Esophagus muscularis mucosa (tissue), 4 donors: ENCODE measurements at places on chromosomes 3 and 15. TPM values are rescaled to one million over a fixed set of nuclear protein-coding genes. Genes with fewer than 3 reads are reported as not detected.

DNA sequence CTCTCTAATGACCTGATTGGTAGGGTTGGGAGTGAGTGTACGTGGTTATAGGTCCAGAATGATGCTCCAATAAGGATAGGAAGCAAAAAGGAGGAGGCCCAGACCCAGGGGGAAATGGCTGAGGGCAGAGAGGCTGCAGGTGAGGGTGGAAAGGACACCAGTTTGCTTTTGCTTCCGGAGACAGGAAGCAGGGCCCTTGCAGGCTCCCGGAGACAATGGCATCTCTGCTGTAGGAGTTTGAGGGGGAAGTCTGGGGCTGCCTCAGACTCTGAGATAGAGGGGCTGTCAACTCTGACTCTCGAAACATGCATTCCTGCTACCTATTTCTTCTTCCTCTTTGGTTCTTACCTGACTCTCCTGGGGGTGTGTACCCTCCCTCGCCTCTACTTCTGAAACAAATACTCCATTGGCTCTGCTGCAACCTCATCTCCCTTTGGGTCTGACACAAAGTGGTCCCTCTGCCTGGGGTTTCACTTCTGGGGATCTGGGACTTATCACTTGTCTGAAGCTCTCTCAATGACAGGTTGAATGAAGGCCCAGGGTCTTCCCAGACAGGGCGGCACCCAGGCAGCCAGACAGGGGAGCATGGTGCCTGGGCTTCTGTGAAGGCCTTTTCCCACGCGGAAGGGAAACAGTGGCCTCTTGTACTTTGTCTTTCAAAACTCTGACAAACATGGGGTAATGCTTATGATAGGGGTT, 61.5 kb downstream of the CHRD start:
- DNase-seq, result peak; percentile 78

- no peak for DNase-seq
These were observed 21.7 kb downstream of the EEFSEC start for GRCh38 chr3:128174675-128175590.

GRCh38 chr3:133271539-133271938, 128.3 kb upstream of the BFSP2 start:
- DNase-seq, result no peak

DNA sequence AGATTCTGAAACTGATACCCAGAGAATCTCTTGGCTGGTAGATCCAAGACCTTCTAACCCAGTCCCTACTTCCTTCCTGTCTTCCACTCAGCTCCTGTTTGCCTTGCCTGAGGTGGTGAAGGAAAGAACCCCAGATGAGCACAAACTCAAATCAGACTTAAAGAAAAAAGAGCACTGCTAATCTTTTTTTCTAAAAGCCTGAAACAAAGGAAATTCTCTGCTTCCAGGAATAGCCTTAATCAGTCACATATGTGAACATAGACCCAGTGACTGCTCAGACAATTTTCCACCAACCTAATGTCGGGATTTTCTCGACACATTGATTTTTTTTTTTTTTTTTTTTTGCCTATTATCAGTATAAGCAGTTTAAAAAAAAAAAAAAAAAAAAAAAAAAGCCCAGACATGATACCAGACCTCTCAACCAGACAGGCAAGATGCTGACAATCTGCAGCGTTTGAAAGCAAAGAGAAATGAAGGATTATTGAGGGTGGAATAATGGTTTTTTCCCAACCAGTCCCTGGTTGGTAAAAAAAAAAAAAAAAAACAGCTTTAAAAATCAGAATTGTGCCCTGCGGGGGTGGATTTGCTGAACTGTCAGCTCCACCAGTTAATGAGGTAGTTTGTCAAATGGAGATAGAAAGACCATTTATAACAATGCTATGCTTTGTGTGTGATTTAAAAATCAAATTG, 256.8 kb upstream of the RARB start:
- no peak for DNase-seq

DNA sequence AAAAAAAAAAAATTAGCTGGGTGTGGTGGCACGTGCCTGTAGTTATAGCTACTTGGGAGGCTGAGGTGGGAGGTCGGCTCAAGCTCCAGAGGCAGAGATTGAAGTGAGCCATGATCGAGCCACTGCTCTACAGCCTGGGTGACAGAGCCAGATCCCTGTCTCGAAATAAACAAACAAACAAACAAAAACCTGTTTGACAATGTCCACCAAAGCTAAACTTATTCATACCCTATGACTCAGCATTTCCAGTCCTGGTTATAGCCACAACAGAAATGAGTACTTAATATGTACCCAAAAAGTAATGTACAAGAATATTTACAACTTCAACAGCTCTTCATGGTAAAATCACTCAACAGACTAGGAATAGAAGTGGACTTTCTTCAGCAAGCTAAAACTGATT, 31.1 kb downstream of the SERP1 start:
- DNase-seq, result no peak

- no peak for DNase-seq
These were observed 7.3 kb downstream of the SHOX2 start for GRCh38 chr3:158098834-158099424.

GRCh38 chr15:66429546-66429945, 42.8 kb downstream of the MAP2K1 start:
- no peak for DNase-seq

DNA sequence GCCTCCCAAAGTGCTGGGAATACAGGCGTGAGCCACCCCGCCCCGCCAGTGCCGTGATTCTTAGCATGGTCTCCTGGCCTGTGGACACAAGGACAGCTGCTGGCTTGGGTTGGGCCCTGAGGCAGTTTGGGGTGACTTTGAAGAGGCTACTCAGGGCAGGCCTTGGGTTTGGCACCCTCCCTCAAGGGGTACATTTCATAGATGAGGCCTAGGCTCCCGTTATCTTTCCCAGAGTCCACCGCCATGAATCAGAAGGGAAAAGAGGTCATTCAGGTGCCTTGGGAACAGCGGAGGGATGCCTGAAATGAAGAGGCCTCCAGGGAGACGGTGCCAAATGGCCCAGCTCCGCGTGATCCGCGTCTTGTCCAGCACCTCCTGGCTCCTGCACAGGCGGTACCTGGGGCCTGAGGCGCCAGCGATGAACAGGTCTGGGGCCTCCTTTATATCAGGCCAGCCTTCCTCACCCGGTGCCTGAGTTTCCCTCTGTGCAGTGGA, 9.3 kb downstream of the GNAI2 start:
- DNase-seq, result no peak

ABTB1 gene
- total RNA-seq, result 43.5 TPM

TMEM62 gene
- 32.0 TPM for total RNA-seq

DNA sequence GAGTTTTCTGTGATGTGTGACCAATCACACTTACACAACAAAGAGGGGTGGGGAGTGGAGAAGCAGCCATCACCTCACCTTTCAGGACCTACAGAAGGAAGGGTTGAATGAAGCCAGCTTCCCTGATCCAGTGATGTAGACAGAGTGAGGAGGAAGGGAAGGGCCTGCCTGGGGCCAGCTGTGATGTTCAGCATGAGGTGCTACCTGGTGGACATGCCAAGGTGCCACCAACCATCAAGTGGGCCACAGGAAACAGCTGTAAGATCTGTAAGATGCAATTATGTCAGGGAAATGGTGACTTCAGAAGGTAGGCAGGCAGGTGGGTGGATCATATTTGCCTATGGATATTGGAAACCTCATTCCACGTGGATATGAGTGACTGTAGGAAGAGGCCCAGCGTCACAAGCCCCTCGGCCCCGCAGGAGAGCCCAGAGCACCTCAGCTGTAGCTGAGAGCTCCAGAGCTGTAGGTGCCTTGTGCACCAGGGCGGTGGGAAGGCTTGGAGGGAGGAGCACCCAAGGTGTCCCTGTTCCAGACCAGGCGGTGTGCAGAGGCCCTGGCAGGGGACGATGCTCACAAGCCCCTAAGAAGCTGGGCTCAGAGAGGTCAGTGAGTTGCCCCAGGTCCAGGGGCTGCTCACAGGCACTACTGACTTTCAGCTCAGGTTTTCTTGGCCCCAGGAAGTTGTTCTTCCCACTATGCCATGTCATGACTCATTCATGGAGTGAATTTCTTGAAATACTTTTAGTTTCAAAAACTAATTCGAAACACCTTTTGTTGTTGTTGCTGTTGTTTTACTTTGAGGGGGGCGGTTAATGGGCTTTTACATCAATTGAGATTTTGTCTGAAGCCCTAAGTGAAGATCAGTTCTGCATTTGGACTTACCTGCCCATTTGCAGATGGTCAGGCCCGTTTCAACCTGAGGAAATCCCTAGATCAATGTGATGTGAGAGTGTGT, 94.2 kb upstream of the ALDH1A3 start:
- peak; percentile 78 for DNase-seq

DNA sequence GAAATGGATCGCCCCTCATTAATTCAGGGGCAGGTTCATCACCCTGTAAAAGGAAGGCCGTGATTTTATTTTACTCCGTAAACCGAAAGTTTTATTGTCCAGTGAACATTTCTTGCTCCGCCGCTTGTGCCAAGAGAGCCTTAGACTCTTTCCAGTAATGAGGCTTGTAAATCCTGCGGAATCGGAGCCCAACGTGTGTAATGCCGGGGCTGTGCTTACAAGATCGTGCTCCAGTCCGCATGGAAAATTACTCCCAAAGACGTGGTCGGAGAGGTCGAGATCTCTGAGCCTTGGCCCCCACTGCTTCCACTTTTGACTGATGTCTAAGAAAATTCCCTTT, 649 bp upstream of the PLOD2 start:
- DNase-seq, result no peak

MAPKAPK3 gene
- 31.3 TPM for total RNA-seq

GRCh38 chr3:88775026-88775690, 332.3 kb upstream of the EPHA3 start:
- DNase-seq, result no peak

DNA sequence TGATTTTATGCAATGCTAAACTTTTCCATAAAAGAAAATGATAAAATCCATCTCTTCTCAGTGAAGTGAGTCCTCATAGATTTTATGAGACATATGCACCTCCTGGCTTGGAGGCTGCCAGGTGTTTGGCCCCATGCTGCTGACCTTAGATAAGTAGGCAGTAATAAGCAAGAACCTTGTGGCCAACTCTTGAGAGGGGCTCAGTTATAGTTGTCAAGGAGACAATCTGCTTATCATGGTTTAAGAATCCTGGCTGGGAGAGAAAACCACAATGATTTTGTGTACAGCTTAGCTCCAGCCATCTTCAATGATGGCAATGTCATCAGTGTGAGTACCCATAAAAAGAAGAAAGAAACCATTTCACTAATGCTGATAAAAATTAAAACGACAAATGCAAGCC, 252.1 kb downstream of the CPNE4 start:
- no peak for DNase-seq

MCTP2 gene
- 5.8 TPM for total RNA-seq

- DNase-seq, result no peak
These were observed 881.4 kb downstream of the DIPK2A start for GRCh38 chr3:144852999-144853398.

- no peak for DNase-seq
These were observed 39.5 kb downstream of the GOLGA6A start for GRCh38 chr15:74042603-74043424.

EIF4G1 gene
- total RNA-seq, result 418 TPM

GRCh38 chr15:37072181-37072580, 28.2 kb downstream of the MEIS2 start:
- DNase-seq, result no peak

DNA sequence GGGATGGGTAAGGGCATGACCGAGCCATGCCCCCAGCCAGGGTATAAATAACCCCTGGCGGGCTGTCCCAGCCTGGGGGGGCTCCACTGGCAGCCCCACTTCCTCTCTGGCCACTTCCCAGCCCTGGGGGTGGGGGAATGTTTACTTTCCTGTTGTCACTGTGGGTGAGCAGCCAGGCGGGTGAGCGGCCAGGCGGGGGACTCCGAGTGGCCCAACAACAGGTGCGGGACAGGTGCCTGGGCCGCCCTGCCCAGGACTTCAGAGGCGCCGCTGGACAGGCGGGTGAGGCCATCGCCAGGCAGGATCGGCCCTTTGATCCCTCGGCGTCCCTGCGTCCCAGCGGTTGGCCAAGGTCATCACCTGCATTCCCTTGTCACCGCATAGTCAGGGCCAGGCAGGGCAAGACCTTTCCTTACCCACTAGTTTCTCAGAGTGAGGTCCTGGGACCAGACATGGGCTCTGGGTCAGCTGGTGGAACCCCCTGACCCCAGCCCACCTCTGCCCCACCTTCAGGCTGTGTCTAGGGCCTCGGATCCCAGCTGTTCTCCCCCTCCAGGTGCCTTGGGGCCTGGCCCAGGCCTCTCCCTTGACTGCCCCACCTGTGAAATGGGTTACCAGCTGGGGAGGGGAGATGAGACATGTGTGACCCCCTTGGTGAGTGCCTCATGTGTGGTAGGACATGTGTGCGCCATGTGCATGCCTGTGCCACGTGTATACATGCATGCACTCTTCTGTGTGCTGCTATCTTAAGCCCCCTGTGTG, 16.6 kb downstream of the SEMA3F start:
- DNase-seq, result no peak

DNA sequence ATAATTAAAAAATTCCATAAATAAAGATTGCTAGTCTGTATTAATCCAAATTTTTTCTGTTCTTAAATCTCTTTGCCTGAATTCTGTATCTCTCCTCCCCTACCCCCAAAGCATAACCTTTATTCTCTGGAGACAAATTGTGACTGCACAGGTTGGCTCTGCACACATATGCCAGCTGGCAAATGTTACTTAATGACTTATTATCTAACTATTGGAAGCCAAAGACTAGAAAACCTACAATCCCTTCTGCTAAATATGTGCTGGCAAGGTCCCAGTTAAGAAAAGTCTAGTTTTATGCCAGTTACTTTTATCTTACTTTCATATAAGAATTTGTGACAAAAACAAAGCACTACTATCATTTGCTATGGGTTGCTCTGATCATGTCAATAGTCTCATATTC, 569.3 kb downstream of the MECOM start:
- DNase-seq, result no peak

GRCh38 chr3:195727606-195728195, 6.9 kb downstream of the MUC20 start:
- DNase-seq, result no peak

DNA sequence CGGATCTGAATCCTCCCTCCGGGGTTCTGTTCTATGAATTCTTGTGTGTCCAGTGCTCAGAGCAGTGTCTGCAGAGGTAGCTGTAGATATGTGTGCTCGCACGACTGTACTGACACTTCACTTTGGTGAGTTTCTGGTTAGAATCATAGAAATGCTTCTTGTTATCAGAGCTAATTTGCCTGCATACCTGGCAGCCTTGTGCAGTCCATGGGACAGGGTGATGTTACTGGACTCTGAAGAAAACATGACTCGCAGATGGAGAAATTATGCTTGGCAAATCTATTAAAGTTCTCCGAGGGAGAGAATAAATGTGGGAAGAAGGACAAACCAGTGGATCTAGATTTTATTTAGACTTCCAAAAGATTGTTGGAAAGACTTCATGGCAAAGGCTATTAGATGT, 12.2 kb downstream of the CGNL1 start:
- DNase-seq, result no peak

GRCh38 chr3:69390771-69391170, 4.9 kb upstream of the FRMD4B start:
- DNase-seq, result no peak

SLC28A1 gene
- not detected for total RNA-seq
